ENCODE measurements at places on chromosomes 6 and 20.

GRCh38 chr6:122789182-122790027 is at the start of gene SMPDL3A:
TSS of gene SMPDL3A (plus strand) at chr6:122789258. CDS start at chr6:122789347, 89 bp downstream.
- H3K27ac ChIP-seq = peak within 1 kb of the TSS; percentile 98
- peaks cover 9% of the 10 kb centered on the region for H3K4me1 ChIP-seq
- peak within 1 kb of the TSS; percentile 63 for H3K4me3 ChIP-seq

DNA sequence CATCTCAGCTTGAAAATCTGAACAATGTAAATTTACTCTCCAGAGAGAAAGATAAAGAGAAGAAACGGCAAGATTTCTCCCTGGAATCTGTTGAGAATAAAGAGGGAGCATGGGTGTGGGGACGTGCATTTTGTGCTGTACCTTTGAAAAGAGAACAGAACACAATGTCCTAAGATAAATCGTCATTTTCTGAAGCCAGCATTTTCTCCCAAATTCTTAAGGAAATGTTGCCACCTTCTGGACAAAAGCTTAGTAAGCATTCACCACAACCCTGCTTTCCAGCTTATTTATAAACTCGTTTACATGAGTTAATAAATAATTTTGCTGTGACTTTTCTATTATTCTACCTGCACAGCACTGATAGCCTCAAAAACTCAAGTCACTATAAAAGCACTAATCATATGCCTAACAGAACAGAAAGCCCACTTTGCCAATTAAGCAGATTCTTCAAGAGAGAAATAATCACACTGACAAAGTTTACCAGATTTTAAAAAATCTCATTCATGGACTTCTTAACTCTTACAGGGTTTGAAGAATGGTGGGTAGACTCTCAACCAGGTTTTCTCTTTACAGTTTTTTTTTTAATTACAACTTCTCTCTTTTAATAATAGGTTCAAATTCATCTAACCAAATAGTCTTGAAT is 155.8 kb downstream of the MBOAT1 start:
- DNase-seq = peak; percentile 63
- no peaks in the 10 kb centered on the region for H3K27me3 ChIP-seq
- H3K4me3 ChIP-seq = no peak overlapping the region
- H3K36me3 ChIP-seq = no peaks in the 10 kb centered on the region

- no peaks in the 10 kb centered on the region for H3K4me1 ChIP-seq
- no peaks in the 10 kb centered on the region for H3K27me3 ChIP-seq
- H3K27ac ChIP-seq = no peak overlapping the region
- DNase-seq = no peak
Observed at GRCh38 chr20:19404826-19405225, 192.4 kb downstream of the SLC24A3 start.

- H3K27ac ChIP-seq = no peak overlapping the region
- no peak overlapping the region for H3K4me3 ChIP-seq
- no peaks in the 10 kb centered on the region for H3K36me3 ChIP-seq
- peaks cover 2% of the 10 kb centered on the region for H3K27me3 ChIP-seq
- no peaks in the 10 kb centered on the region for H3K4me1 ChIP-seq
Observed at GRCh38 chr6:7332090-7332745, 19.2 kb upstream of the SSR1 start.

DNA sequence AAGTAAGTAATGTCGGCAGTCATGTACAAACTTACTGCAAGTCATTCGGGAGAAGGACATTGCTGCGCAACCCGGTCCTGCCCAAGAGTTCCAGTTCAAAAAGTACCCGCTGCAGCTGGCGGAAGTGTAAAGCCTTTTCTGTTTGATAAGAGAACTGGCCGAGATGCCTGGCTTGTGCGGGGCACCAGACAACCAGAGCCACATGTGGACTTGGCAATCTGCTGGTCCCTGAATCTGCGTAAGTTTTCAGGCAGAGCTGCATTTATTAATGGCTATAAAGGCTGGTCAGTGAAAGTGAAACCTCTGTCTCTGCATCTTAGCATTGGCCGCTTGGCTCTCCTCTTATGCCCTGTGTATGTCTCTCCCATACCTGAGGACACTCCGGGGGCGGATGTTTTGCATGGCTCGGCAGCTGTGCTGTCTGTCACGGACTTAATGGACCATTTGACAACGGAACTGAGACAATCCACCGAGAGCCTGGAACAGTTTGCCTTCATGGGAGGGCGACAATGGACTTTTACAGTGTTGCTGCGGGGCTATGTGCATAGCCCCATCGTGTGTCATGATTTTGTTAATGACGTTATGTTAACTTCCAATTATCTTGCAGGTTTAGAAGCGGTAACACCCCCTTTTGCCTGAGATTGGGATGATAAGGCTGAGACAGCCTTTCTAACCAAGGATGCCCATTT is 19.8 kb upstream of the RGS17 start:
- H3K4me3 ChIP-seq = no peak overlapping the region
- DNase-seq = no peak
- H3K4me1 ChIP-seq = no peaks in the 10 kb centered on the region
- no peaks in the 10 kb centered on the region for H3K36me3 ChIP-seq
- H3K27ac ChIP-seq = no peak overlapping the region

DNA sequence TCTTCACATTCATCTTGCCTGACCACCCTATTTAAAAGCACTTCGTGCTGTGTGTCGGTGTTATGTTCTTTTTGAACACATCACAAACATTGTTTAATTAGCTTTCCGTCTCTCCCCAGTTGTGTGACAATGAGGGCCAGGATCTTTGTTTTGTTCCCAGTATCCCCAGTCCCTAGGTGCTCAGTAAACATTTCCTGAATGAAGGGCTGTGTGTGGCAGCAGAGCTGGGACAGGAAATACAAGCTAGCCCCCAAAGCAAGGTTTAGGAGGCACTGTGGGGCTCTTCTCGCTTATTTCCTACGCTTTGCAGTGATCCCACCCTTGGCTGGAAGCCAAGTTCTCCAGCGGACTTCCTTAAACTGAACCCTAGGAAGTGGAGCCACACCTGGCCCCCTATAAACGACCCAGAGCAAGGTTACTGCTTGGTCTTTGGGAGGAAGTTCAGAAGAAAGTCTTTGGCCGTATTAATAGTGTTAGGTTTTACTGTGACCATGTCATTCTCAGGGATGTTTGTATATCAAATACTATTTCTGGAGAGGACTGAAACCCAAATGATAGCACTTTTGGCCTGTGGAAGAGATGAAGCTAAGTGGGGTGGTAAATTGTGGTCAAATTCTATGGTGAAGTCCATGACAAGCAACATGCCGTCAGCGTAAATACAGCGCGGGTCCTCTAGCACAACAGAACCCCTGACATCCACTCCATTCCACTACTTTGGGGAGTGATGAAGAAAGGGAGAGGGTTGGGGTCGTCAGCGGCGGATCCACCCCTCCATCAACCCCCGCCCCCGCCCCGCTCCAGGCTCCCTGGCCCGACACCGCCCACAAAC is 570 bp upstream of the FANCE start:
- H3K36me3 ChIP-seq = peaks cover 5% of the 10 kb centered on the region
- no peaks in the 10 kb centered on the region for H3K27me3 ChIP-seq
- no peak for DNase-seq

DNA sequence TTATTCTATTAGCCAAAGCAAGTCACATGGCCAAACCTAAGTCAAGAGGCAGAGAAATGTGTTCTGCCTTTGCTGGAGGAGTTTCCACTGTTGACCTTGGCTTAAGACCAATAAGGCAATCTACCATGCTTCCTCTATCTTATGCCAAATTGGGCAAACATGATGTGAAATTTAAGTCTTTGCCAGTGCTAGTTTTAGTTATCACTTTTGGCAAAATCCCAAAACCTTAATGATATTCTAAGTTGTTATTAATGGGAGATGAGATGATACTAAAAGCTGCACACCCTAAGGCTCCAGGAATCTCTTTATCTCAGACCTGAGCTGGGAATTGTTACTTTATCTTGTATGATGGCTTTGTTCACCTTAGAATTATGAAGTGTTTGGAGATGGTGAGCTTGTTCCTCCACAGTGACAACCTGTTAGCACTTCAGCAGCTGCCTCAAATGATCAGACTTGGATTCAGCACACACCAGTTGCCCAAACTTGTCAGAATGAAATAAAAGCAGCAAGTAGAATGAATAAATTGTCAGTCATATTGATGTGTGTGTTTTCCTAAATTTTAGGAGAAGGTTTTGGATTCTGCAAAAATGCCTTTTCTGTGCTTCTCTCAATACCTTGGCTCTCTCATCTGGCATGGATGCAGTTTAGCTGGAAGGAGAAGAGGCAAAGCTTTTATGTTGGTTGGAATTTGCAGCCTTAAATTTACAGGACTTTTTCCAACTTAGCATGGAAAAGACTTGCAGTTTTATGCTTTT is 49.3 kb downstream of the RIN2 start:
- H3K36me3 ChIP-seq = peaks cover 24% of the 10 kb centered on the region
- DNase-seq = peak; percentile 35
- H3K27ac ChIP-seq = peak overlapping the region; percentile 56
- no peak overlapping the region for H3K4me3 ChIP-seq
- no peaks in the 10 kb centered on the region for H3K27me3 ChIP-seq
- H3K4me1 ChIP-seq = peaks cover 20% of the 10 kb centered on the region

DNA sequence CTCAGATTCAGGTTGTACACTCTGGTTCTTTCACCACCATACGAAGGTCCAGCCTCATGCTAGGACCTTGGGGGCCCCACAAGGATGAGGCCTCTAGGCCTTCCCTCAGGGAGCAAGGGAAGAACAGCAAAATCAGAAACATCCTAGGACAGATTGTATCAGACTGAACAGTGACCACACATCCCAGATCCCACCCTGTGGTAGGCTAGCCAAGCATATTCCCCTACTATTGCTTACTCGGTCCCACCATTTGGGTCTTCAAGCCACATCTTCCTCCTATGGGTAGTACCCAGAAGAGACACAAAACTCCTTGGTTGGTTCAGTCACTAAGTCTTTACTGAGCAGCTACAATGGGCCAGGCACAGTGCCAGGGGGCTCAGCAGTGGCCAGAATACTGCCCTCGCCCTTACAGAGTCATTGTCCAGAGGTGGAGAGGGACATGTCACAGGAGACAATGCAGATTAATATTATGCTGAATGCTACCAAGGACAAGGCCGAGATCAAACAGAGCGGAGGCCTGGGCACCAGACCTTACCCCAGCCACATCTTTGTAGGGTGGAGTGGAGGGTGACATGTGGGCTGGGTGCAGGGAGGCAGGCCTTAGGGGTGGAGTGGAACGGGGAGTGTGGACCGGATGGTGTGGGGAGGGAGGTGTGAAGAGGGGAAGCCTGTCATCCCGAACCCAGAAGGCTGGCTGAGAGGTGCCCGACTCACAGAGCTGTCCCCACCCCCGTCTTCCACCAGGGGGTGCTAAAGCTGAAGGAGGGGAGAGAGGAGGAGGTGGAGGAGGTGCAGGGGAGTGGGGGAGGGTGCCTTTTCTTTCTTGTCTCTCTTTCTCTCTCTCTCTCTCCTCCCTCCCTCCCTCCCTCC is 6.8 kb upstream of the MAPK13 start:
- no peaks in the 10 kb centered on the region for H3K36me3 ChIP-seq
- H3K4me1 ChIP-seq = peaks cover 22% of the 10 kb centered on the region
- H3K27me3 ChIP-seq = no peaks in the 10 kb centered on the region
- H3K4me3 ChIP-seq = no peak overlapping the region

GRCh38 chr6:97215157-97215769 is 67.8 kb downstream of the MMS22L start:
- no peaks in the 10 kb centered on the region for H3K36me3 ChIP-seq
- H3K4me3 ChIP-seq = no peak overlapping the region
- DNase-seq = peak; percentile 76
- no peaks in the 10 kb centered on the region for H3K27me3 ChIP-seq

Data from IMR-90 (cell line).